ENCODE measurements at places on chromosomes 1 and 21. TPM values are rescaled to one million over a fixed set of nuclear protein-coding genes. Genes with fewer than 3 reads are reported as not detected.

Gene AGMAT
- polyA plus RNA-seq, result 3.4 TPM

Gene IGSF9
- 0.65 TPM for polyA plus RNA-seq

Gene NBPF10
- 1.8 TPM for polyA plus RNA-seq

Gene BATF3
- polyA plus RNA-seq, result 2.2 TPM

Gene LEPROT
- polyA plus RNA-seq, result 57.3 TPM

Gene KLHDC7A
- polyA plus RNA-seq, result 0.04 TPM

Gene HIVEP3
- 3.1 TPM for polyA plus RNA-seq

Gene TAGLN2
- polyA plus RNA-seq, result 155 TPM

Gene HAO2
- not detected for polyA plus RNA-seq

Gene ANGPTL1
- 42.8 TPM for polyA plus RNA-seq

Gene UBASH3A
- not detected for polyA plus RNA-seq

Gene OLIG2
- polyA plus RNA-seq, result not detected

Gene ZNF683
- not detected for polyA plus RNA-seq

Gene GUCA2A
- not detected for polyA plus RNA-seq

Gene GPR37L1
- 0.04 TPM for polyA plus RNA-seq

- no peak for DNase-seq
Observed at GRCh38 chr1:162204129-162204822, 134.8 kb downstream of the NOS1AP start.

GRCh38 chr1:6129313-6129712, 50.8 kb downstream of the CHD5 start:
- DNase-seq, result no peak

DNA sequence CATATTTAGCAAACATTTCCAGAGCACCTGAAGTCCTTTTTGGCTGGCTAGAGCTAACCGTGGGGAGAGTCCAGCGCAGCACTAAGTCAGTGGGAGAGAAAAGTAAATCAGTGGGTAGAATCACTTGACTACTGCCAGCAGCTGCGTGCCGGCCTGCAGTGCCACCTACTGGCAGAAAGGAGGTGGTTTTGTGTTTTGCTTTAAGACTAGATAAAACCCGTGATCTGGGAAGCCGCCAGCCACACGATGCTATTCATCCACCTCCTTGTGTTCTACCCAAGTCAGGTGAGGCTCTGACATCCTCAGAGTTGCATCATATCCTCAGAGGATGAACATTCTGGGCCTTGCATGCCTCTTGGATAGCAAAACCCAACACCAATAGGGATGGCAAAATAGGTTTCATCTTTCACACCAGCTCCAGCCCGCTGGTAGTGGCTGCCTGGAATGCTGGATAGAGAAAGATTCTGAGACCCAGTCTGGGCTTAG, 14.1 kb upstream of the HEYL start:
- DNase-seq, result peak; percentile 83

- DNase-seq, result no peak
Observed at GRCh38 chr21:42452401-42453223, 43.4 kb downstream of the RSPH1 start.

DNA sequence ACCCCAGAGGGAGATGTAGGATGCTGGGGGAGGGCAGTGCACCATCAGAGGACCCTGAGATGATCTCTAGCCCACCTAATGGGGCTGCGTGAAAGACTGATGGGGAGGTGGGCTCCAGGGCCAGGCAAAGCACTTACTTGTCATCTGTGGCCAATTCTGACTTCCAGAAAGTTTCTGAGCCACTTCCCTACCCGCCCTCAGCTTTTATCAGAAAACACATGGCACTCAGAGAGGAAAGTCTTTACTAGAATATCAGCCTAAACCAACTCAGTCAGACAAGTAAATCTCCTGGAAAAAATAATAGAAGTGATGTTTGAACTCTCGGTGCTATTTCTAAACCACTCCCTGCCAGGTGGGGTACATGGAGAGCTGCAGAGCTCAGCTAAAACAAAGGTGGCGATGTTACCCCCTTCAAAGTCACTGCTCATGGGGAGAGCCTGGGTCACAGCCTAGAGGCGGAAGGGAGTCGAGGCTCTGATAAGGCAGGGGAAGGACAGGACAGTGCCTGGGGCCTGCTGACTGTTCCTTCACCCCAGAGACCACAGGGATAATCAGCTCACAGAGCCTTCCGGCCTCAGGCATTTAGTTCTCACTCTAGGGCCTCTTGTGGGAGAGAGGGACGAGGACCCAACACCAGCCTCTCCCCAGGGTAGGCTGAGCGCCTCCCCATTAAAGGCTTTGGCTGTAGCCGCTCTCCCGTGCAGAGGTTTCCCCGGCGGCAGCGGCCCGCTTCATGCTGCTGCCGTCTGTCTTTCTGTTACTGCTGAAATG, 14.2 kb downstream of the SMIM12 start:
- no peak for DNase-seq

DNA sequence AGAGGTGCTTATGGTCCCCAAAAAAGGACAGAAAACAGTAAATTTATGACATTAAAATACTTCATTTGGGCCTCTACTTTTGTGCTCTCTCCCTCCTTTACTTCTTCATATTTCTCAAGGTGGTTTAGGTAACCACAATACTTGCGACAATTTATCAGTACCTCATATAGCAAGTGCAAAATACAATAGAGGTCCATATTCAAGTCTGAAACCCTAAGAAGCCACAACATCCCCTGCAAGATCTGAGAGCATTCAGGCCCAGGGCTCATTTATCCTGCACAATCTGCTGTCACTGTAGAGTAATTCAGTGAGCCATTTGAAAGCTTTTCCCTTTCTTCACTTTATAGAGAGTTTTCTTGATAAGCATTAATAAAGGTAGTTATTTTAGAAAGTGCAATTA, 24.2 kb upstream of the ATP6V1G3 start:
- no peak for DNase-seq

GRCh38 chr1:9850442-9851162, 26.8 kb upstream of the CLSTN1 start:
- no peak for DNase-seq

DNA sequence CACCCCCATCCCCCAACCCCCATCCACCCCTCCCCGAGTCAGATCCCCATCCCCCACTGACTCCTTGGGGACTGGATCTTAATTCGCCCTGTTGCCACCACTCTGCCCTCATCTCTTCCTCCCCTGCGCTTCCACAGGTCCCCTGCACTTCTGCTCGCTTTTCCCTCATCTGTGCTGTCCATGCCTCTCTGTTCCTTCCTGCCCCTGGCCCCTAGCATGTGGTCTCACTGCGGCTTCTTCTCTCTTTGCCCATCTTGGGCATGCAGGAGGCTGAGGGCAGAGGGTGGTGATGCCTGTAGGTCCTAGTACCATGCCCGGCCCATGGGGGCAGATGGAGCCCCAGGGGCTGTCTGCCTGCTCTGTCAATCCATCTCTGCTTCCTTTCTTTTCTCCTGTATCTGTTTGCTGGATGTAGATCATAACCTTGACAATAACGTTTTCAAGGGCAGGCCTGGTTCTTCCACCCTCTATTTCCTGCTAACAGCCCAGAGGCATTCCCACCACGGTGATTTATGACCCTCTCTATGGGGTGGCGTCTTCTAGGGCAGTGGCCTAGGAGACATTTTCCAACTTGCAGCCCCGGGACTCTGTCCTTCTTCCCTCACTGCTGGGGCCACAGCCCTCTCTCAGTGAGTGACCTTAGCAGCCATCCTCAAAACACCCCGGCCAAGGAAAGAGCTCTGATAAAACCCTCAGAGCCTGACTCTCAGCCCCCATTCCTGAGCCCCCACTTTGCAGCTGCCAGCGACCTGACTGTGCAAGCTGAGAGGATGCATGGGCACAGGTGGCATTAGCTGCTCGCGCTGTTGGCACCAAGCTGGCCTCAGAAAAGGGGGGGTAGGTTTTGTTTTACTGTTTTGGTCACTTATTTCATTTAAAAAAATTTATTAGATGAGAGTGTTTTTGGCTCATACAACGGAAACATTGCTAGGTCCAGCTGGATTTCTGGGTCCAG, 33.9 kb downstream of the TMEM51 start:
- no peak for DNase-seq

DNA sequence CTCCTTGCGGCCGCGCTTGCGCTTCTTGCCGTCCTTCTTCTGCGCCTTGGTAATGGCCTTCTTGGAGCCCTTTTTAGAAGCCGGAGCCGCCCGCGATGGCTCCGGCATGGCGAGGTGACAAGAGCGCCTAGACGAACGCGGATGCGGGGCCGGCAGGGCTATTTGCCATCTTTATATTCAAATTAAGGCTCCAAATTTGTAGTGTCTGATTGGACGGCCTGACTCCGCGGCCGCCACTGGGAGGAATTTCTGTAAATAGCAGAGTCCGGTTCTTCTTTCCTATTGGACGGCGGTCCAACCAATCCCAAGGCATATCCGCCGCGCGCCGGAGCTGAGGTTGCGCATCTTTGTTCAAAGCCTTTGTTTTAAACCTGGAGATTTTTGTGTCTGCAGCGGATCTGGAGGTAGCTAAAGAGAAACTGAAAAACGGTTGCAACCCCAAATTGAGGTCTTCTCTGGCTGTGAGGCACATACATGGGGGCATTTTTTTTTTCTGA, 22.6 kb upstream of the RNF187 start:
- peak; percentile 73 for DNase-seq

- DNase-seq, result no peak
Observed at GRCh38 chr1:7587108-7587772, 183.9 kb upstream of the VAMP3 start.

DNA sequence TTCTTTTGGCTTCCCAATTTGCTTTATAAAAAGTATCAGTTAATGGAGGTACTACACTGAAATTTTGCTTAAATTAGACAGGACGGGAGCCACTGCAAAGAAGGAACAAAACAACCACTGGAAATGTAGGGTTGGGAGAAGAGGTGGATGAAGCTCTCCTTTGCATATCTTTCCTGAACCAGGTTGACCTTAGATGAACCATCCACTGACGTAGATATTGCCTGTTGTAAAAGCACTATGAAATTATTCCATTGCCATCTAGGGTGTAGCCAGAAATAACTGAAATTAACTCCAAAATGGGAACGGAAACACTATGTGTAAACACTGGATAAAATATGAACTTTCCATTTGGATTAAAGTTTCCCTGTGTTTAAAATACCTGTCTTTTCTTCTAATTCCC, 1.2 kb upstream of the ABL2 start:
- DNase-seq, result no peak

- no peak for DNase-seq
Observed at GRCh38 chr21:31665397-31665796, 5.9 kb downstream of the SOD1 start.

GRCh38 chr1:198042168-198042567, 114.6 kb upstream of the NEK7 start:
- DNase-seq, result no peak

- DNase-seq, result no peak
Observed at GRCh38 chr1:3777647-3778589, 5.4 kb downstream of the SMIM1 start.

DNA sequence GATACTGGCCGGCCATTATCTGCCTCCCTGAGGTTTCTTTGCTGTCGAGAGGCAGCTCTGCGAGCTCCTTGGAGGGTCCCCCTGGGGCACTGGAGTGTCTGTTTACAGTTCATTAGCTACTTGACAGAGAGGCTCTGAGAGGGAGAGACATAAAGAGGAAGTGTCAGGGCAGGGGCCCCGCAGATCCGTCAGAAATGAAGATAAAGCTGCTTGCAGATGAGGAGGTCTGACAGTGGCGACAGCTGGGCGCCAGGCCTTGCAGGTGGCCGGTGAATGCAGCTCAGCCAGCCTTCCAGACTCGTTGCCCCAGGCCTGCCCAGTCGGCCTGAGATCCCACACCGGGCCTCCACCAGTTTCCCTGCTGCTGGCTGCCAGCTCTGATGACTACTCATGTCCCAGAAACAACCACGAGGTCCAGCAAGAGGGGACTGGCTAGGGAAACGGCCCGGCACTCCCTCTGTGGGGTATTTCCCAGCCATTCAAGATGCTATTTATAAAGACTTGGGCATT, 84.7 kb downstream of the DISP3 start:
- no peak for DNase-seq

DNA sequence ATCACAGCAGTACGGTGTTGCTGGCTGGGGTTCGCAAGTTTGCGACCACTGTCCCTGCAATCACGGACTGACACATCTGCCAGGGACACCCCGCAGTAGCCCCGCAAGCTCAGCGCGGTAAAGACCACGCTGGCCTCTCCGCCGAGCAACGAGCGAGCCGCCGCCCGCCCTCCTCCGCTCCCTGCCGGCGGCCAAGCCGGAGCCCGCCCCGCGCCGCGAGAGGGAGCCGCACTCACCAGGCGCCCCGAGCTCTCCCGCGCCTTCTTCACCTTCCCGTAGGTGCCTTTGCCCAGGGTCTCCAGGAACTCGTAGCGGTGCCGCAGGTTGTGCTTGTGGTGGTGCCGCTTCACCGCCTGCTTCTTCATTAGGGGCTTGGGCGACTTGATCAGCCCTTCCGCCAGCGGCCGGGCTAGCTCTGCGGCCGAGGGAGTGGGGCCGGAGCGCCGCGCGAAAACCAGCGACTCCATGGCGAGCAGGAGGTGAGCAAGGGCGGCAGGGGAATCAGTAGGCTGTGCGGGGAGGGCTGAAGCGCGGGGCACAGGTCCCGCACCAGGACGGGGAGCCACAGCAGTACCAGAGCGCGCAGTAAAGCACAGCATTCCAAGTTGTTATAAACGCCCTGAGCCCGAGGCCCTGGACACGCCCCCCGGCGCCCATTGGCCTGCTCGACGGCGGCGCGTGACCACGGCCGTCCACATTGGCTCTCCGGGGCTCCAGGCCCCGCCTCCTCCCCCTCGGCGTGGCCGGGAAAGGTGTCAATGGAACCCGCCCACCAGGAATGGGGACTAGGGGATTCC, at the start of gene NUAK2:
NUAK2 (minus strand) TSS at position 584 of the 797 bp plus-strand sequence; CDS start at position 467, 117 bp downstream.
- DNase-seq, result peak; percentile 72

GRCh38 chr1:212475151-212475550, 42.4 kb downstream of the NENF start:
- DNase-seq, result no peak

- no peak for DNase-seq
Observed at GRCh38 chr1:78553859-78554258, 63.1 kb downstream of the PTGFR start.

- DNase-seq, result no peak
Observed at GRCh38 chr1:61109158-61109557, 26.8 kb downstream of the NFIA start.

GRCh38 chr21:36852864-36853263, 113.6 kb downstream of the HLCS start:
- DNase-seq, result no peak

GRCh38 chr1:244964112-244964971, 100.0 kb upstream of the HNRNPU start:
- DNase-seq, result no peak

DNA sequence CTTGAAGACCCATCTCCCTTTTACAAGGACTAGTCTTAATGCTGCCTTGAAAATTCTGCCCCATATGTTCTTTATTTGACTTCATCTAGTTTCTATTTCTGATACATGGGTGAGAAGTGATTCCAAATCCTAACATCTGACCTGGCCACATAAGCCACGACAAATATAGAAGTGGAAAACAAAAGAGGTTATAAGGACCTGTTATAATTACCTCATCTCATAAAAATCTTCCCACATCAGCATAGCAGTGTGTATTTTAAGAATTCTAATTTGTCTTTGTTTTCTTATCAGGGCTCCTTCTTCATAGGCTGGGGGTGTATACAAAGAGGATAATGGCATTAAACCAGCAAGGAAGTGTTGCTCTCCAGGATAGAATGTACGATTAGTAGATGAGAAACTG, 1007.4 kb downstream of the TTLL7 start:
- DNase-seq, result no peak

- DNase-seq, result peak; percentile 47
Observed at GRCh38 chr21:26719750-26720149, 125.5 kb downstream of the ADAMTS1 start.

Data from hindlimb muscle (tissue), 1 donor.